ENCODE measurements at places on chromosomes 6 and 20. TPM values are rescaled to one million over a fixed set of nuclear protein-coding genes. Genes with fewer than 3 reads are reported as not detected.
A peak's percentile ranks its signal among the peaks of the same experiment; 100 is the strongest.

Gene OPRL1
- 2.5 TPM for polyA plus RNA-seq

DNA sequence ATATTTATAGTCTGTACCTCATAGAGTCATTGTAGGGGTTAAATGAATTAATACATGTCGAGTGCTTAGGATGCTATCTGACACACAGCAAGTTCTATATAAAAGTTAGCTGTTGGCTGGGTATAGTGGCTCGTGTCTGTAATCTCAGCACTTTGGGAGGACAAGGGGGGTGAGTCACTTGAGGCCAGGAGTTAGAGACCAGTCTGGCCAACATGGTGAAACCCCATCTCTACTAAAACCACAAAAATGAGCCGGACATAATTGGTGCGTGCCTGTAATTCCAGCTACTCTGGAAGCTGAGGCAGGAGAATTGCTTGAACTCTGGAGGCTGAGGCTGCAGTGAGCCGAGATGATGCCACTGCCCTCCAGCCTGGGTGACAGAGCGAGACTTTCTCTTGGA is 222.9 kb downstream of the UBE3D start:
- no peak for DNase-seq

GRCh38 chr6:32244270-32244669 is 20.4 kb upstream of the NOTCH4 start:
- no peak for DNase-seq

Gene TFAP2D
- polyA plus RNA-seq: not detected

GRCh38 chr6:35011096-35012041 is 122.3 kb downstream of the ANKS1A start:
- no peak for DNase-seq

Gene SCGN
- 1.7 TPM for polyA plus RNA-seq

GRCh38 chr20:16615199-16615598 is 42.0 kb upstream of the KIF16B start:
- no peak for DNase-seq

DNA sequence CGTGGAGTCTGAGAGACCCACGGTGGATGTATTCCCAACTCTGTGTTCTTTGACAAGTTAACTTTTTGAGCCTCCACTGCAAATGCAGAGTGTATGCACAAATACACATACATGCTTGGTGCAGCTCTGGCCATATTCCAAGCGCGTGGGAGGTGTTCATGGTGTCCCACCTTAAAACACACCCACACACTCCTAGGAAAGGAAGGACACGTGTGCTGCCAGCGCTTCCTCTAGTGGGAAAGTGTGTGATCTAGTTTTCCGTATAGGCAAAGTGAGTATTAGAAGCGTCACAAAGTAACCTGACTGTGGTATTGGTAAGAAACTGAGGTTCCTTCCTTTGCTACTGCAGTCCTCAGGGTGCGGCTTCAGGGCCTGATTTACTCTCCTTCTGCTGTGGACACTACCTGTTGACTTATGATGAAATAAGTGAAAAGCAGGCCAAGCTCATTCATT is 36.0 kb upstream of the MPC1 start:
- DNase-seq: no peak

DNA sequence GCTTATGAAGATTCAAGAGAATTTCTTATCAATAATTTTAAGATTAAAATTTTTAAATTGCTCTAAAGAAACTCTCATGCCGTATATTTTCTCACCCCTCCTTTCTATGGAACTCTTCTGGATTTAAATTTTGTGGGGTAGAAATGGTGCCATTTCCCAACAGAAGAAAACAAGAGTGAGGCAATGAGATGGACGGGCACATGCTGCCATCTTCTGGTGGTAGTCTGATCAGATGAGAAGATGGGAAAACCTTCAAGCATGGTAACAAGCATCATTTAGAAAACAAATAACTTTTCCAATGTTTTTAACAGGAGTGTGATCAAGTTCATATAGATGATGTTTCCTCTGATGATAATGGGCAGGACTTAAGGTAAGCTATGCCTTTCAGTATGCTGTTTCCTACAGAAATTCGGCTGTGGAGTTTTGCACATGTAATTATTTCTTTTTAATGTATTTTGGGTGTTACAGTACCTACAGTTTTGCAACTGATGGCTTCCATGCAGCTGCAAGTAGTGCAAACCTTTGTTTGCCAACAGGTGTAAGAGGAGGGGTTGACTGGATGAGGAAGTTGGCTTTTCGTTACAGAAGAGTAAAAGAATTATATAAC is 271.4 kb downstream of the EYA4 start:
- DNase-seq: peak; percentile 42

Gene CASS4
- 24.7 TPM for polyA plus RNA-seq

Gene CTSZ
- polyA plus RNA-seq: 115 TPM

Gene TFAP2A
- polyA plus RNA-seq: 0.35 TPM

DNA sequence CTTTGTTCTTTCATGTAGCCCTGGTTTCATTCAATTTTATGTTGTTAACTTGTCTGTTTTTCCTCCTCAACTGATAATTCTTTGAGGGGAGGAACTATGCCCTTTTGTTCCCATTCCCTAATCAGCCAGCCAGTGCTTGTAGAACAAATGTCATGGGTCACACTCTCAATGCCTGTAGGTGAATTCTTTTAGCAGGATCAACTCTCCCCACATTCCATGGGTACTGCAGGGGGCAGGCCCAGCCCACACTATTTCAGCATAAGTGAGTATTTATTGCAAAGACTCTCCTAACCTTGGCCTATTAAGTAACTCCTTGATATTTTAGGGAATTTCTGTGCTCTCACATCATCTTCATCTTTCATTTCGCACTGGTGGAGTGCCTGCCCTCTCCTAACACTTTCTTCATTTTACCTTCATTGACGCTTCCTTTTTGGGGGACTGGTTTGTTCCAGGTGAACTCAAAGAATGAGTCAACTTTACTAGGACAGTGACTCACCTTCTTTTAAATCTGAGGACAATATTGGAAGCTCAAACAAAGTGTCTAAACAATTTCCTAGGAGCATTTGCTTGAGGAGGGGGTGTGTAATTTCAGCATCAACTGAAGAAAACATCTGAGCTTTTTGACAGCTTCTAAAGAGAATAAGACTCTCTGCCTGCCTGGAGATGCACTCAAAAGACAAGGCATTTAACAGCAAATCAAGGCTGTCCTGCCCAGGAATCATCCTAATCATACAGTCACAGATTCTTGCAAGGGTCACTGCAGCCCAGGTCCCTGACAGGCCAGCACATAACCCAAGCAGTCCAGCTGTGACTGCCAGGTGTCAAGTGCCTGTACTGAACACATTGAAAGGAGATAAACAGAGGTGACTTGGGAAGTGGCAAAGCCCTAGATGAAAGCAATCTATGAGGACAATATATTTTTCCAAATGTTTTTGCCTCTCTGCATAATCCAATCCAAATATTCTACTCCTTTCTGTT is 263.9 kb upstream of the PRND start:
- no peak for DNase-seq

- DNase-seq: no peak
Observed at GRCh38 chr6:131172222-131172621, 37.0 kb downstream of the AKAP7 start.

- DNase-seq: no peak
Observed at GRCh38 chr20:10731190-10731965, 57.6 kb upstream of the JAG1 start.

GRCh38 chr20:64077541-64077875 is 1.8 kb downstream of the RGS19 start:
- DNase-seq: no peak

- DNase-seq: peak; percentile 52
Observed at GRCh38 chr20:9093218-9093957, 24.5 kb downstream of the PLCB4 start.

- no peak for DNase-seq
Observed at GRCh38 chr20:57417830-57418780, 26.9 kb downstream of the RBM38 start.

GRCh38 chr20:50578778-50579165 is 68.6 kb downstream of the PTPN1 start:
- no peak for DNase-seq

Gene ECHDC1
- 73.5 TPM for polyA plus RNA-seq

Gene PDYN
- polyA plus RNA-seq: not detected

DNA sequence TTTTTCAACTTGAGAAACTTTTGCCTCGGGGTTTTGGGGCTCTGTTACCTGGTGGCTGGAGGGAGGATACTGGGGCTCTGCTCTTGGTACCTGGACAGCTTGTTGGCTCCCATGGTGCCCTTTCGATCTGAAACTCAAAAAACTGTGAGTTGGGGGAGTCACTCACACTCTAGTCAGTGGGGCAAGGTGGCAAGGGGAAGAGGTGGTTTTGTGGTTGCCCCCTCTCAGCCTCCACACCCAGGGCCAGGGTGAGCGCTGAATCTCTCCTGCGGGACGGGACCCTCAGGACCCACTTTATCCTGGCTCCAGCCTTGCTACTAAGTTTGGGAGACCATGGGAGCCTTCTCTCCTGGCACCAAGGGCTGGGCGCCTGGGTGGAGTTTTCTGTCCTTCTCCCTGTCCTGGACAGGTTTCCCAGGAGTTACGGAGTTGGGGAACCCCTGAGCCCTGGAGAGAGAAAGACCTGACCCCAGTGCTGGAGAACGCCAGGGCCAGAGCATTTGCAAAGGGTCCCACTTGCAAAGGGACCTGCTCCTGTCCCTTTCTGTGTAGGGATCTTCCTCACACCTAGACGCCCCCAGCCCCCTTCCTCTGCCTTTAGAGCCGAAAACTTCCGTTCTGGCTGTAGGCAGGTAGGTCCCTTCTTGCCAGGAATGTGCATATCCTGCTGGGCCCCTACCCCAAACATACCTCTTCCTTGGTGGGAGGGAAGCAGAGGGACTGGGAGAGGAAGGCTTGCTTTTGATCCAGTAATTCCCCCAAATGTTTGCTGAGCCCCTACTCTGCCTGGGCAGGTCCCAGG is 2.9 kb downstream of the FOXP4 start:
- DNase-seq: no peak

- DNase-seq: no peak
Observed at GRCh38 chr6:14621518-14621917, 503.9 kb downstream of the CD83 start.

DNA sequence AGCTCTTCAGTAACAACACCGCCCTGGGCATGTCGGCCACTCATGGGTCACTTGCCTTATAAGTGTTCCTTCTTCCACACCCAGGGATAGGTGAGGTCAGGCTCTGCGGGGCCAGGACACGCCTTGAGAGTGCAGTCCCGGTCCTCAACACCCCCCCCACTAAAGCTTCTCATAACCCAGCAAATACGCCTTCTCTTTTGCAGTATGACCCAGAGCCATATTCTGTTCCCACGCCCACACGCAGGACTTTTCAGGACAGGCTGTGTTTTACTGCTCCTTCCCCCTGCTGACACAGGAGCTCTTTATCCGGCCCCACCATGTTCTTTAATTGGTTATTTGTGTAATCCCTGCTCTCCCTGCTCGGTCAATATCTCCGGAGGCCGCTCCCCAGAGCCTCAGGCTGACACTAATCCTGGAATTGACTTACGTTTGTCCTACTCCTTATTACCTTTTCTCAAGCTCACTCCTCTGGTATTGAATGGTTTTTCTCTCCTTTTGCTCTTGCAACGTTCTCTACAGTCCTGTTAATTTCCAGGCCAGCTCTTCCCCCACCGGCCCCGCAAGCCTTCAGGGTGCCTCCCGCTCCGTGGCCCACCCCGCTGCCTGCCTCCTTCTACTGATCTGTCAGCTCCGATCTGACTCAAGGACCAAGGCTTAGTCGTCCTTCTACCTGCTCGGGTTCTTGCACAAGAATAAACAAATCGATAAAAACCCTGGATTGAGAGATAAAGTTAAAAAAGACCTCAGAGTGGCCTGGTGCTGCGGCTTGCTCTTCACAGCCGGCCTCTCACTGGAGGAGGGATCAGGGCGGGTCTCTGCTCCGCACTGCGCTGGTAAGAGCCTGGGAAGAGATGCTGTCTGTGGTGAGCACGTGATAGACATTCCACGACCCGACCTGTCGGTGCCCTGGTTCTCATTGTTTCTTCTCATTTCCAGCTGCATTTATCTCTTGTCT is 357.5 kb downstream of the ZFAND3 start:
- DNase-seq: no peak

- DNase-seq: no peak
Observed at GRCh38 chr6:2746557-2747061, 4.1 kb downstream of the MYLK4 start.

GRCh38 chr6:62775427-62776022 is 435.7 kb upstream of the FKBP1C start:
- no peak for DNase-seq

Gene PROCR
- polyA plus RNA-seq: 34.1 TPM

DNA sequence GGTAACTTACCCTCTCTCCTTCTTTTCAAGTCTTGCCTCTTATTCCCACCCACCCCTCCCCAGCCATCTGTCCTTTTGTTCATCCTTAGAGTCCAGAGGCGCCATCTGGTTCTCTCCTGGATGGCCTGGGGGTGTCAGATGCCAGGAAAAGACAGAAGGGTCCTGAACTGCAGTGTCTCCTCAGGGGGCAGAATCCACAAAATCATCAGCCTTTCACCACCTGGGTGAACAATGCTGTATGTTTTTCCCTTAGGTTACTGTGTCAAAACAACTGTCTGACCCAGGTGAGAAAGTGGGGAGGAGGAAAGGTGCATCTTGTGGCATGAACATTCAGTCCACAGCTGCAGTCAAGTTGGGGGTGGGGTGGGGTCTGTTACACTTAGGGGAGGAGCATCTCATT is 47.9 kb upstream of the FYN start:
- DNase-seq: no peak

GRCh38 chr6:5435449-5435848 is 174.1 kb downstream of the FARS2 start:
- DNase-seq: no peak

- no peak for DNase-seq
Observed at GRCh38 chr20:37657924-37658804, 35.7 kb upstream of the CTNNBL1 start.

DNA sequence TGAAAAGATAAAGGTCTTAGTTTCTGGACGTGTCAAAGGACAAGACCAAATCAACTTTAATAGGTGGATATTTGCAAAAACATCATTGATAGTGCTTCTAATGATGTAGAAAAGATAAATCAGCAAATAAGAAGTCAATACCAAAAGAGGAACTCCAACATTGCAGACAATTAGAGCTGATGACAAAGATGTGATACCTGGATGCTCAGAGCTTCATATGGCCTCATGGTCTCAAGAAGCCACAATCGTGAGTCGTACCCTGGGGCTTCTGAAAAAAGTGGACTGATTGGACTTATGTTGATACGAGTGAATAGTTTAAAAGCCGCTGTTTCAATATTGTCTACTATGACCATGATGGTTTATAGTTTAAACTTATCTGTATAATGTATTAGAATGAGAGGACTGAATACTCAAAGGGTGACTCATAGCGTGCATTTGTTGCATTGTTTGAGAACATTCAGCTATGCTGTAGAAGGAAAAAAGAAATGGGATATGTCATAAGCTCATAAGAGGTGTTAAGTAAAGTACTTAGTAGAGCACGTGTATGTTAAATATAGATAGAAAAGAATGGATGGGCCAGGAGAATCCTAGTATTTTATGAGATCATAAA is 54.6 kb upstream of the RIPOR2 start:
- DNase-seq: no peak

DNA sequence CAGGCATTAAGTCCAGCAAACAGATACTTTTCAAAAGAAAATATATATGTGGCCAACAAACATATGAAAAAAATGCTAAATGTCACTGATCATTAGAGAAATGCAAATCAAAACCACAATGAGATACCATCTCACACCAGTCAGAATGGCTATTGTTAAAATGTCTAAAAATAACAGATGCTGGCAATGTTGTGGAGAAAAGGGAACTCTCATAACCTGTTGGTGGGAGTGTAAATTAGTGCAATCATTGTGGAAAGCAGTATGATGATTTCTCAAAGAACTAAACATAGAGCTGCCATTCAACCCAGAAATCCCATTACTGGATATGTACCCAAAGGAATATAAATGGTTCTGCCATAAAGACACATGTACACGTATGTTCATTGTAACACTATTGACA is 20.6 kb downstream of the KCNQ5 start:
- DNase-seq: no peak

All from left lung (tissue), 14 donors.